ENCODE measurements at places on chromosomes 1 and 21.

GRCh38 chr1:10803971-10804820, 7.8 kb upstream of the CASZ1 start:
- DNase-seq: no peak

DNA sequence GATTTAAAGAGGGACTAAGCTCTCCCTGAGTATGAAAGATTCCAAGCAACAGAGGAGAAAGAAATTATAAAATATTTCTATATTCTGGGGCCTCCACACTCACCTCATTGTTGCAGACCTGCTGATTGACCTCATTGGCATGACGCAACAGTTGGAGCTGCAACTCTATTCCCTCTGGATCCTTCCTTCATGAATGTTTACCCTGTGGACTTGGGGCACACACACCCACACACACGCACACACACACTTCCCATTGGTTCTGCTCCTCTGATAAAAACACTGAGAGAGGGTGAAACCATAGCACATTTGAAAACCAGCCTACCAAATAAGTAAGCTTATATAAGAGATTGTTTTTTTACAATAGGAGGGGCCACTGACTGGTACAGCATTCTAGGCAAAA, 159.1 kb downstream of the BRINP2 start:
- DNase-seq: no peak

GRCh38 chr1:69739251-69739605, 171.5 kb downstream of the LRRC7 start:
- peak; percentile 71 for DNase-seq

DNA sequence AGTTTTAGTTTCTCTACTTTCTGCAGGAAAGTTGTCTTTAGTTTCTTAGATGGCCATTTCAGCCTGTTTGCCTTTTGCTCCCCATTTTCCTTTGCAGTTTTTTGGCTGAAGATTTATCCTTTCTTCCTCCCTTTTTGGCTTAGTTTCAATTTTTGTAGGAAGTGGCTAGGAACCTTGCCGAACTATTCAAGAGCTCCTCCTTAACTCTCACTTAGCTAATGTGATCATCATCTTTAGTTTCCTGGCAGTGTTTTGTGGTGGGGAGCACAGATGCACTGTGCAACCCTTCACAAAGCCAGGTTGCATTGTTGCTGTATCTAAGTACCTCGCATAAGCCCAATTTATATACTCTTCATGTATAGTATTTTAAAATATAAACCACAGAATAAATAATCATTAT, 28.8 kb upstream of the CCDC181 start:
- DNase-seq: no peak

DNA sequence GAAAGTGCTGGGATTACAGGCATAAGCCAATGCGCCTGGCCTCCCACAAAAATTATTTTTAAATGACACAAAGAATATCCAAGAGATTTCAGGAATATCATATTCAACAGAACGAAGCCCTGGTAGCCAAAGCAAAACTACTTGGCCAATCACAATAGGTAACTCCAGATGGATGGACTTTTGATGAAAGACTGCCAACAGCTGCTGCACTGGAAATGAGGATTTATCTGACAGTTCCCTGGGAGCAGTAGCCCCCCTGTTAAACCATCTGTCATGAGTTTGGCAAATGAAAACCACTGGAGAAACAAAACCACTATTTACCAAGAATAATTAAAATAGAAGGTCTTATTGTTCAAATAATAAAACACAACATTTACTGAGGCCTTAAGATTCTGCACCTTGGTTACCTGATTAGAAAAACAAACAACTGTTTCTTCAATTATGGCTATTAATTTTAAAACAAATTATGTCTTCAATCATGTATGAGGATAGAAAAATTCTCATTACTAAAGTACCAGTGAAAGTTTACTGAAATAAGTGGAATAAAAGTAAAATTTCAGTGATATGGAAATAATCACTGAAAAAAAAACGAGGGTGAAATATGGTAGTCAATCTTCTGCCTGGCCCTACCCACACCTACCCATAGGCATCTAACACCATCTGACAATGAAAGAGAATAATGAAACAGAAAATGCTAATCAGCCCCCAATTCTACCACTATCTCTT, 34.3 kb upstream of the PSMG1 start:
- no peak for DNase-seq

GRCh38 chr1:3072391-3073185, 3.6 kb downstream of the PRDM16 start:
- DNase-seq: no peak

GRCh38 chr1:220680085-220680687, 10.0 kb upstream of the C1orf115 start:
- no peak for DNase-seq

All from islet precursor cell (in vitro differentiated cells).